ENCODE measurements at places on chromosomes 3 and 15.

DNA sequence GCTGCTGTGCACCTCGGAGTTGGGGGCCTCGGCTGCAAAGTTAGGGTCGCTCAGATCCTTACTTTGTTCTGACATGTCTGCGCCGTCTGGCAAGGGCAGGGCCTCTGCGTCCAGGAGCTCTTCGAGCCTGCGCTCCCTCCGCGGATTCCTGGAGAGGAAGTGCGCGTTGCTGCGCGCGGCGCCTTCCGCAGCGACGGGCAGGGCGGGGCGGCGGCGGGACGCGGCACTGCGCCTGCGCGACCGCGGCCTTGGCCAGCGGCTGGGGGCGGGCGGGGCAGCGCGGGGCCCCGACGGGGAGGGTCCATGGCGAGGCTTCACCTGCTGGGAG, at the start of gene NDN:
Gene NDN (minus strand): TSS at position 163 of the 328 bp plus-strand sequence. CDS start 88 bp downstream, at position 75.
- DNase-seq: no peak

DNA sequence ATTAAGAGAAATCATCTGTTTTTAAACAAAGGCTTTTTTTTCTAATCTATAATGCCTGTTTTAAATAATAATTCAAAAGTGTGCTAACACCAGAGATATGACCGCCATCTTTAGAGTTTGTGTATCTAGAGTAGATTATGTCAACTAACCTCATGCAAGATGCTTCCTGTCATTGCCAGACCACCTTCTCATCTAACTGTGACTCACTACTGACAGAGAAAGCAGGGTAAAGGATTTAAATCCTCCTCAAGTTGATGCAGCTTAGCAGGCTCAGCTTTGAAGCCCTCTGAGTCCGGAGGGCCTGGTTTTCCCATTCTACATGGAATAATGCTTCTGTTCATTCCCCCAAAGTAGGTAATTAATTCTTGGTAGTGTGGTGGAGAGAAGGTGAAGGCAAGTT, 108.5 kb downstream of the ECT2 start:
- no peak for DNase-seq

DNA sequence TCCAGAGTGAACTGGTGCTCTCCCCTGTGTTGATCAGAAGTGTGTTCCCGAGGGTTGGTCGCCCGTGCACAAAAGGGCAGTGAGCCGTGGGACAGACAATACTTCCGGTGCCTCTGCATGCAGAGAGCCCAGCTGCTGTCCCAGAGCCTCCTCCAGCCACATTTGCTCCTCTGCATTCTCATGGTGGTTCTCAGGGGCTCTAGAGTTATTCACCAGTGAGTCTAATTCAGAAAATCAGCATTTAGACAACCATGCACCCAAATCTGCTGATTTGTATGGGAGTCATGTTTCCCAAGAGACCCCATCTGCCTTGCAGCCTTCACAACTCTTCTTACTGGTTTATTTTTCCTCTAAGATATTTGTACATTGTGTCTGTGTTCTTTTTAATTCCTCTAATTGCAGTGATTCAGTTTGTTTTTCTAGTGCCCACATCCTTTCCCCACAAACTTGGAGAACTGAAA, 107.0 kb upstream of the SPRED1 start:
- no peak for DNase-seq

DNA sequence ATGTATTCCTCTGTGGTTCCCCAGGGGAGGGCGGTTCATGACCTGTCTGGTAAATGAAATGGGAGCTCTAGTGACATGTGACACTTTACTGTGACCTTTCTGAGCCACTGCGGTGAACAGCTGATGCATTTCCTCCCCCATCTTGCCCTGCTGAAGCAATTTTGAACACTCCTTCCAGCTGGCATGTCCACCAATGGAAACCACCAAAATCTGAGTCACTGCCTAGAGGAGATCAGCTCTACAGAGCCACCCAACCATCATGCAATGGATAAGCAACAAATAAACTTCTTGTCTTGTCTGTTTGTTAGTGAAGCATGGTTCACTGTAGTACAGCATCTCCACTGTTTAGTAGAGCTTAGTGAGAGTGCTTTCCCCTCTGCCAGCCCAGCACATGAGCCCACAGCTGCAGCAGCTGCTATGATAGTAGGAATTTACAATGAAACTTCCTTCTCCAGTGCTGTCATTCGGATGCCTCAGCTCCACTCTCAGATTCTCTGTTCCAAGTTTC, 479.4 kb downstream of the NTRK3 start:
- DNase-seq: peak; percentile 43

DNA sequence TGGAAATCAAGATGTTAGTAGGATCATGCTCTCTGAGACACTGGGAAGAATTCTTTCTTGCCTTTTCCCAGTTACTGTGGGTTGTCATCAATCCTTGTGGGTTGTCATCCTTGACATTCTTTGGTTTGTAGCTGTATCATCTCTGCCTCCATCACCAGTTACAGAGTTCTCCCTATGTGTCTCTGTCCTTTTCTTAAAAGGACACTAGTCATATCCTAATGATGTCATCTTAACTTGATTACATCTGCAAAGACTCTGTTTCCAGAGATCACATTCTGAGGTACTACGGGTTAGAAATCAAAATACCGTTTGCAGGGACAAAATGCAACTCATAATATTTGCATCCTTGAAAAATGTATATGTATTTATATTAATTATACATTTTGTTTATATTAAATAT, 500.4 kb downstream of the ZBBX start:
- no peak for DNase-seq

DNA sequence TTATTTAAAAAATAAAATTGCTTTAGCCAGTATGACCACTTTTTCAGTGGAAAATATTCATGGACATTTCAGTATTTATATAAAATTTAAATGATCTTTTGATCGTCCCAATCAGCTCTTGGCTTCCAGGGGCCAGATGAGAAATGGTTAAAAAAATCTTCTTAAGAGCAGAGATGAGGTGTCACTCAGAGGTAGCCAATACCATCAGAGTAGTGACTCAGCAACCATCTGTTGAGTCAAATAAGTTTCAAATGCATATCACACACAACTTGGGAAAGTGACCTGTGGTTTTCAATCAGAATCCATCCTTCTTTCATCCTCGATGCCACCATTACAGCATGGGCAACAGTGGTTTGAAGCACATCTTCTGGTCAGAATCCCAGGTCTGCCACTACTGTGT, 958.8 kb upstream of the NR2F2 start:
- DNase-seq: no peak

GRCh38 chr3:151478335-151478697, 17.5 kb upstream of the IGSF10 start:
- DNase-seq: no peak

DNA sequence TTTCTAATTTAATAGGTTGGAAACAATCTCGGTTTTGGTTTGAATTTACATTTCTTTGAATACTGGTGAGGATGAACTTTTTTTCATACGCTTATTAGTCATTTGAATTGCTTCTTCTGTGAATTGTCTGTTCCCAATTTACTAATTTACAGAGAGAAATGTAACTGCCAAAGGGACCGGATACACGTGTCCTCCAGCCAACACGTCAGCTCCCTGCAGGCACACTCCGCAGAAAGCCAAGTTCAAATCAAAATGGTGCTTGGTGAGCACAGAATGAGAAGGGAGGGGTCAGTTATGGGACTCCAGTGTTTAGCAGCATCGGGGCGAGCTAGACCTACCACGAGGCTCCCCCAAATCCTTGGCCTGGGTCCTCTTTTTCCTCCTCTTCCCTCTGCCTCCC, 10.8 kb upstream of the TSEN2 start:
- no peak for DNase-seq

DNA sequence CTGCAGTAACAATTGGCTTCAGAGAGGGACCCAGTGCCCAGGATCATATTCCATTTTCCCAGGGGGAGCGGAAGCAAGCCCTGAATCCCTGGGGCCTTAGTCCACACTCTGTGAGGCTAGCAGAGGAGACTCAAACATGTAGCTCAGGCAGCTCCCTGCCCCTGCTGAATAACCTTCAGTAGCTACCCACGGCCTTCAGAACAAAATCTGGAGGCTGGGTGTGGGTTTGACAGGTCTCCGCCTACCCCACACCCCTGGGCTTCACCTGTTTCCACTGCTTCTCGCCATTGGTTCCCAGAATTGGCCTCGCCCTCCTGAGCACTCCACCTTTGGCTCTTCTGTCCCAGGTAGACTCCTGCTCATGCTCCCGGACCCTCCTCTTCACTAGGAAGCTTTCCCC, 93.6 kb upstream of the ATP2B2 start:
- DNase-seq: no peak

DNA sequence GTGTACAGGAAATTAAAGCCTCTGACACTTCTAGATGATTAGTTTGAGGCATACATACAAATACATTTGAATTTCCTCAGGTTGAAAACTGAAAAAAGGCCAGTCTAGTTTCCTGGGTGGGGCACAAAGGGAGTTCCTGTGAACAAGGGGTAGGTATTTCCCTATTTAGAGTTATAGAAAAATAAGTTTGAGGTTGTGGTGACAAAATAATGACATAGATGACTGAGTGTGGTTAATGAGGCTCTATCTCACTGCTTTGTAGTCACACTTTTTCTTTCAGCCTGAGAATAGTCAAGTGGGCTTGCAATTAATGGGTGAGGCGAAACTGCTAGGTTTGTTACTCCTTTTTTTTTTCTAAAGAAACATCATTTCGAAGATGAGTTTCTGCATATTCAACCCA, 4.3 kb downstream of the SLCO3A1 start:
- DNase-seq: no peak

DNA sequence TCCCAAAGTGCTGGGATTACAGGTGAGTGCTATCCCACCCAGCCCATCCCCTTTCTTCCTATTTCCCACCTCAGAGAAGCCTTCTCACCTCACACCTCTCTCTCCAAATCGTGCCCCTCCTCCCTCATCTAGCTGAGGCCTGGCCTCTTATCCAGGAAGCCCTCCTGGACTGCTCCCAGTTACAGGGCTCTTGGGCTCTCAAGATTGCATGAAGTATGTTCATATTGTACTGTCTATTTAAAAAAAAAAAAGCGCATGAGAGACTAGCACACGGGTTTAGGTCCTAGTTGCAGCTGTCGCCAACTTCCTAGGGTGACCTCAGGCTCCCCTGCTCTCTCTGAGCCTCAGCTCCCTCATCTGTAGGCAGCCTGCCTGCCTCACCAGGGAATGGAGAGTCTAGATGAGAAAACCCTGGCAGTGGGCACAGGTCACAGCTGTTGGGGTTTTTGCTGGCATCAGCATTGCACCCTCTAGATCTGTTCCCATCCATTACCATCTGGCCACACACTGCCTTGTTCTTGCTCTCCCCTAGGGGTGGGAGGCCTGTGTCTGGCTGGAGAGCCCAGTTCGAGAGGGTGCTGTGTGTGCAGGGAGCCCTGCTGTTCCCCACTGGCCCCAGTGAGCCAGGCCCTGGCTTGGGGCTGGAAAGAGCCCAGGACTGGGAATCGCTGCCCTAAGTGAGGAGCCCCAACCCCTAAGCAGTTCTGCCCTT, 24.2 kb upstream of the C15orf39 start:
- DNase-seq: no peak

DNA sequence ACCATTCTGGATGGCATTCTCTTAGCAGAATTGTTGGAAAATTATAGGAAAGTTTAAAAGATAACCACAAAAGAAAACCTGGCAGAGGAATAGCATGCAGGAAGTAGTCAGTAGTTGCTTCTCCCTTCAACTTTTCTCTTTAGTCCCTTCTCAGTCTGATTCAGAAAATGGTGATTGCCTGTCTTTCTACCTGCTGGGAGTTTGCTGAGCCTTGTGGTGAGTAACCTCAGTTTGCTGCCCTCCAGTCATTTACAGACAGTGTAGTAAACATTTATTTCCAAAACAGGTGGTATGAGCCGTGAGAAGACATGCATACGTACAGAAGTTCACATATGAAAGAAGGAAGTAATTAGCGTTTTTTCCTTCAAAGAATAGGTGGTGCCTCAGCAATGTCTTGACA, 224.7 kb upstream of the POU1F1 start:
- DNase-seq: no peak

DNA sequence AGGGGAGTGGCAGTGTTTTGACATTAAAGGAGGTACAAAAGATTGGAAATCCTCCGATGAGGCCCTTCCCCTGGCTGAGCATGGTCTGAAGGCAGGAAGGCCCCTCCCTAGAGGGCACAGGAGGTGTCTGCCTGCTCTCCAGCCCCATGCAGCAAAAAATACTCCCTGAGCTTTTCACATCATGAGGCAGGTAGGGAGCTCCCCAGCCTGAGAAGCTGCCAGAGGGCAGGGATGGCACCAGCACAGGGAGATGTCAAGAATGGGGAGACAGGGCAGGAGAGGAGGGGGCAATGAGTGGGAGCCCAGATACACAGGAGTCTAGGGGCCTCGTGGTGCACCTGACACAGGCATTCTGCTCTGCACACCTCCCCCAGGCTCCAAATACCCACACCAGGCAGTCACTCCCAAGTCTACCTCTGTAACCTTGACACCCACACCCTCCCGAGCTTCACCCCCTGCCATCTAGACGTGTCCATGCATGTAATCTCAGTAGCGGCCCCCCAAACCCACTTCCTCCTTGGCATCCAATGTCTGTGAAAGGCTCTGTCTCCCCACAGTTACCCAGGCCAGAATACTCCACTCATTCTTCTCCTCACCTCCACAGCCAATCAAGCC, 22.9 kb downstream of the GRAMD2A start:
- no peak for DNase-seq

DNA sequence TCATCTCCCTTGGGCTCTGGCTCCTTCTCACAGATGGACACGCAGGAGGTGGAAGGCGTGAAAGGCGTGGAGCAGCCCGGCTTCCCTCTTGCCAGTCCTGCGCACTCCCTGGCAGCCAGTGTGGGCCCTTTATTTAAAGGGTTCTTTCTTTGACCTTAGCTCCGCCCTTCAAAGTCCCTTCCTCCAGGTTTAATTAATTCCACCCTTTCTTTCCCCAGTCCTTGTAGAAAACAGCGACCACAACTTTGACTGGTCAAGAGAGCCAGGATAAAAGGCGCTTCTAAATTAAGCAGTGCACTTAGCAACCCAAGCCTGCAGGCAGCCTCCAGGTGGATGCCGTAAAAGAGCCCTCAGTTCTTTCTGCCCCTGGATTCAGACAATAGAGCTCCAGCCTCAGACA, at the start of gene HDC:
Gene HDC (minus strand): TSS at position 107 of the 400 bp plus-strand sequence. CDS start 103 bp downstream, at position 4.
- no peak for DNase-seq

GRCh38 chr15:62643572-62643971, 399.0 kb upstream of the TPM1 start:
- no peak for DNase-seq

GRCh38 chr3:138338244-138338643, 8.6 kb upstream of the NME9 start:
- DNase-seq: no peak

DNA sequence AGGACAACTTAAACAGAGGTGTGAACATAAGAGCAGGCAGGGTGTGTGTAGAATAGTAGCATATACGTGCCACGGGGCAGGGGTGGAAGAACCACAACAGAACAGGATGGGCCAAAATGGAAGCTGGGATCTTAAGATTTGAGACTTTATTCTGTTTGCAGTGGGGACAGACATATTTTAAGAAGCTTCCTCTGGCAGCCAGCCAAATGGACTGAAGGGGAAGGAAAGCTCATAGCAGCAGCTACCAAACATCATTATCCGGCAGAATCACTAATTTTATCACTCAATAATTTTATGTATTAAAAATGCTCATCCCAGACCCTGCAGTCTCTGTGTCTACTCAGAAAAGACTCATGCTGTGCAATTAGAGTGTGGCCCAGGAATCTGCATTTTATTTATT, 130.9 kb upstream of the CTDSPL start:
- DNase-seq: no peak
